ENCODE measurements at places on chromosomes 6 and 20. TPM values are rescaled to one million over a fixed set of nuclear protein-coding genes. Genes with fewer than 3 reads are reported as not detected.

DNA sequence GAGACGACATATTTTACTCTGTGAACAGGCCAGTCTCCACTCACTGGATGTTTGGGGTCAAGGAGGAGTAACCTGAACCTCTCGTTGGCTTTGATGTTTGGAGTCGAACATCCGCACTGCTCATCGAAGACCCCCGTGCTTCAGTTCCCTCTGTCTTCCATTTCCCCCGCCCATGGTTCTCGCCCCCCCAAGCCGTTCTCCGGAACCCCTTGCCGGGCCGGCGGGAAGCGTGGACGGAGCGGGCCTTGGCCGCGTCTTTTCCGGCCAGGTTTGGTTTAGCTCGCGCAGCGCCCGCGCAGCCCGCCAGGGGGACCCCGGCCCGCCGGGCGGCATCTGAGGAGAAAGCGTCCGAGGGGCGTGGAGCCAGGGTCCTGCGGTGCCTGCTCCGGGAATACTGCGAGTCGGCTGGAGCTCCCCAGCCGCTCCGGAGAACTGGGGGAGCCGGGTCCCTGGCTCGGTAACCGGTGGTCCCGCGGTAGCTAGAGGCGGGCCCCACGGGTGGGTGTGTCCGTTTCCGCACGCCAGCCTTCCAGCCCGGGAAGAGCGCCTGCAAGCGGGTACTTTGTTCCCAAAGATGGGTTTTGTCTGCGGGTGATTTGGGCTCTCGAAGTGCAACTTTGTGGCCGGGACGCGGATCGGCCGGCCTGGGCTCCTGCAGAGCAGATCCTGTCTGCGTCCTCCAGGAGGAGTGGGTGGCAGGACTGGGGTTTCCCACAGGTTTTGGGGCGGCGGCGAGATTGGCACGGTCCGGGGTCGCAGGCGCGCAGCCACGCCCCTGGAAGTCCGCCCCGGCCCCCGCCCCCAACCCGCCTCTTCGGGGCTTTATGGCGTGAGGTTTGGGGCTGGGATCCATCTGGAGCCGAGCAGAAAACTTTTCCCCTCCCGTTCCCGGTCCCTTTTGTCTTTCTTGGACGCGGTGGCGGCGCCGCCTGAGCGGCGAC is at the start of gene TMEM200A:
Gene TMEM200A (plus strand): TSS at position 852 of the 941 bp plus-strand sequence. CDS start 74,406 bp downstream, outside the sequence.
- DNase-seq, result no peak

DNA sequence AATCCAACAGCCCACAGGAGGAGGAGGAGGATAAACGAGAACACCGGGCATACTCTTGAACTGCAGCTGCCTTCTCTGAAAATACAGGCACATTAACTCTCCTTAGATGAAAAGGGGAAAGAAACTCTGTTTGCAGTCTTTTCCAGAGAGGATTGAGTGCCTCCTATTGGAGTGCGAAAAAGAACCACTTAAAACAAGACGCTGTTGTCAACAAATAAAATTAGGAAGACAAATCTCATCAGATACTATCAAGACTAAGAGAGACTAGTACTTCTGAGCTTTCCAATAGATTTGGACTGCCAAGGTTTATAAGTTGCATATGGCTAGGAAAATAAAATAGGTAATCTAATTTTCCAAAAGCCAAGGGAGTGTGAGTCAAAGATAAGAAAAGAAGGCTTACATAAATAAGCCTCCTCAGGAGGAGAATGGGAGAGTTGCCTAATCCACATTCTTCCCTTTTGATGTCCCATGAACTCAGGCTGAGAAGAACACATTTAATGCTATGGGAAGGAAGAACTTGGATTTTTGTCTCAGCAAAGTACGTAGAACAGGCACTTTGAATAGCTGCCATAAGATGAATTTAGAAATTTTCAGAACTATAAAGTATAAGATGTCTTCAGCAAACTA is 154.7 kb downstream of the ARHGAP18 start:
- DNase-seq, result no peak

Gene CALHM5
- not detected for total RNA-seq

- DNase-seq, result no peak
Observed at GRCh38 chr6:41732591-41733359, 2.6 kb downstream of the TFEB start.

- DNase-seq, result no peak
Observed at GRCh38 chr6:11398451-11399326, 138.9 kb upstream of the TMEM170B start.

GRCh38 chr6:2951728-2952127 is 19.6 kb downstream of the SERPINB6 start:
- no peak for DNase-seq

Measured in Panc1 (cell line).